ENCODE measurements at places on chromosomes 3 and 15. TPM values are rescaled to one million over a fixed set of nuclear protein-coding genes. Genes with fewer than 3 reads are reported as not detected.
A peak's percentile ranks its signal among the peaks of the same experiment; 100 is the strongest.

GRCh38 chr3:30181581-30181980 lies 424.8 kb upstream of the TGFBR2 start:
- no peaks in the 10 kb centered on the region for H3K4me1 ChIP-seq
- DNase-seq: no peak
- no peak overlapping the region for H3K4me3 ChIP-seq
- H3K36me3 ChIP-seq: no peaks in the 10 kb centered on the region
- peaks cover 2% of the 10 kb centered on the region for H3K27me3 ChIP-seq

- no peak for DNase-seq
- H3K27me3 ChIP-seq: no peaks in the 10 kb centered on the region
- H3K36me3 ChIP-seq: no peaks in the 10 kb centered on the region
- H3K4me3 ChIP-seq: no peak overlapping the region
Measured at GRCh38 chr3:60551455-60552209, 699.6 kb downstream of the FHIT start.

DNA sequence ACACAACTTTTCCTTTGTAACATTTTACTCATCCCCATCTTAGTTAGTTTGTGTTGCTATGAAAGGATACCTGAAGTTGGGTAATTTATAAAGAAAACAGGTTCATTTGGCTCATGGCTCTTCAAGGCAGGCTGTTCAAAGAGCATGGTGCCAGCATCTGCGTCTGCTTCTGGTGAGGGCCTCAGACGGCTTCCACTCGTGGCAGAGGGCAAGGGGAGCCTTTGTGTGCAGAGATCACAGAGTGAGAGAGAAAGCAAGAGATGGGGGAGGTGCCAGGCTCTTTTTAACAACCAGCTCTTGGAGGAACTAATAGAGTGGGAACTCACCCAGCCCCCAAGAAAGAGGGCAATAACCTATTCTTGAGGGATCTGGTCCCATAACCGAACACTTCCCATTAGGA lies 23.1 kb downstream of the PLA2G4F start:
- no peak overlapping the region for H3K4me3 ChIP-seq
- H3K36me3 ChIP-seq: no peaks in the 10 kb centered on the region
- peaks cover 1% of the 10 kb centered on the region for H3K4me1 ChIP-seq
- no peak overlapping the region for H3K27ac ChIP-seq
- DNase-seq: no peak
- peaks cover 9% of the 10 kb centered on the region for H3K27me3 ChIP-seq

DNA sequence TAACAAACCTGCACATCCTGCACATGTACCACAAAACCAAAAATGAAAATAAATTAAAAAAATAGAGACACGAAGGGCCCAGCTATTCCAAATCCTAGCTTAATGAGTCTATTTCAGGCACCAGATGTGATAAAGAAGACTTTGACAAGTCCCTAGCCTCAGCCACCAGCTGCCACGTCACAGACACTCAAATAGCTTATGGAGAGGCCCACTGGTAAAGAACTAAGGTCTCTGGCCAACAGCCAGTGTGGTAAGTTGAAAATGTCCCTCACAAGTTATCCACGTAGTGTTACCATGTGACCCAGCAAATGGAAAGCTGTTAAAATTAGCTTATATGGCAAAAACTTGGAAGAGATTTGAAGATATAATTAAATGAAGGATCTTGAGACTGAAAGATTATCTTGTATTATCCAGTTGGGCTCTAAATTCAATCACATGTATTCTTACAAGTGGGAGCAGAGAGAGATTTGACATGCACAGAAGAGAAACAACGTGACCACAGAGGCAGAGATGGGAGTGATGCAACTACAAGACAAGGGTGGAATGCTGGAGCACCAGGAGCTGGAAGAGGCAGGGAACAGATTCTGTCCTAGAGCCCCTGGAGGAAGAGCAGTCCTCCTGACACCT lies 10.9 kb downstream of the ACSBG1 start:
- H3K27me3 ChIP-seq: peaks cover 3% of the 10 kb centered on the region
- H3K4me1 ChIP-seq: peaks cover 6% of the 10 kb centered on the region
- no peak overlapping the region for H3K27ac ChIP-seq
- no peaks in the 10 kb centered on the region for H3K36me3 ChIP-seq

GRCh38 chr3:15726043-15726442 lies 71.7 kb downstream of the ANKRD28 start:
- H3K27ac ChIP-seq: no peak overlapping the region
- H3K4me3 ChIP-seq: no peak overlapping the region
- H3K36me3 ChIP-seq: peaks cover 48% of the 10 kb centered on the region
- no peak for DNase-seq
- no peaks in the 10 kb centered on the region for H3K27me3 ChIP-seq

DNA sequence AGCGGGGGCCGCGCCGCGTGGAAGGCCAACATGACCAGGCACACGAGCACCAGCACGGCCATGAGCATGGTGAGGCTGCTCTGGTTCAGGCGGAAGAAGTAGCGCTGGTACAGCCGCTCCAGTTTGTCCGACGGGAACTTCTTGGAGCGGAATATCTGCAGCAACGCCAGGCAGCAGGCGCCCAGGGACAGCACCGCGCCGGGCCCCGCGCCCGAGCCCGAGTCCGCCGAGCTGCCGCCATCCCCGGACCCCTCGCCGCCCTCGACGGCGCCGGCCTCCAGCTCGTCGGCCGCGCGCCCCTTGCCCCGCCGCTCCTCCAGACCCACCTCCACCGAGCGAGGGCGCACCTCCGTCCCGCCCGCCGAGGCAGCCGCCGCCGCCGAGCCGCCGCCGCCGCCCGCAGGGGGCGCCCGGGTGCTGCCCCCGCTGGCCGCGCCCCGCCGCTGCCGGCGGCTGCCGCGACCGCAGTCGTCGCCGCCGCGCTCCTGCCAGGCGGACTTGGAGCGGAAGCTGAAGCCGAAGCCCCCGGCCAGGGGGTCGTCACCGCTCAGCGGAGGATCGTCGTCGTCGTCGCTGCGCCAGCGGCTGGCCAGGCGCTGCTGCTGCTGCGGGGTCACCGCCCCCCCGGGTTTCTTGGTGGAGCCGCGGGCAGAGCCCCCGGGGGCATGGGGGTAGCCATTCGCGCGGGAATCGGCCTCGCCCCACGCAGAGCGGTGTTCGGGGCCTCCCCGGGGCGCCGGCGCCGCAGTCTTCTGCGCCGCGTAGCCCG lies 957 bp downstream of the ADCY5 start:
- H3K27me3 ChIP-seq: peaks cover 60% of the 10 kb centered on the region
- H3K27ac ChIP-seq: no peak overlapping the region
- peaks cover 7% of the 10 kb centered on the region for H3K4me1 ChIP-seq
- H3K36me3 ChIP-seq: no peaks in the 10 kb centered on the region

DNA sequence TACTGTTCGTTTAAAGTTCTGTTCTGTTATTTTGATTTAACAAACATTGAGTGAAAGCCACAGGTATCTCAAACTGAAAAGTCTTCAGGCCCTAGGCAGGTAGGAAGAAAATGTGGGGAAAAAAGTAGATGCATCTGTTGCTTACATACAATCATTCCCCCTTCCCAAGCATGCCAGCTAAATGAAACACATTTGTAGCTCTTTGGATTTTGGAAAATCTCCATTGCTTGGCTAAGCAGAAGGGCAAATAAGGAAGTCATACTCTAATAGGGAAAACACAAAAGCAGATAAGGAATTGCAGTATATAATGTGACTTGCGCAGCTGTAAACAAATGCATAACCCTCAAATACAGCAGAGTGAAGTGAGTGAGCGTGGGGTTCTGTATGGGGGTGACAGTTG lies 375.9 kb downstream of the FGF12 start:
- no peaks in the 10 kb centered on the region for H3K27me3 ChIP-seq
- H3K27ac ChIP-seq: no peak overlapping the region
- H3K36me3 ChIP-seq: no peaks in the 10 kb centered on the region
- no peaks in the 10 kb centered on the region for H3K4me1 ChIP-seq
- DNase-seq: no peak

- no peak overlapping the region for H3K4me3 ChIP-seq
- DNase-seq: no peak
- no peaks in the 10 kb centered on the region for H3K36me3 ChIP-seq
- no peaks in the 10 kb centered on the region for H3K4me1 ChIP-seq
Measured at GRCh38 chr3:30078736-30079135, 527.7 kb upstream of the TGFBR2 start.

DNA sequence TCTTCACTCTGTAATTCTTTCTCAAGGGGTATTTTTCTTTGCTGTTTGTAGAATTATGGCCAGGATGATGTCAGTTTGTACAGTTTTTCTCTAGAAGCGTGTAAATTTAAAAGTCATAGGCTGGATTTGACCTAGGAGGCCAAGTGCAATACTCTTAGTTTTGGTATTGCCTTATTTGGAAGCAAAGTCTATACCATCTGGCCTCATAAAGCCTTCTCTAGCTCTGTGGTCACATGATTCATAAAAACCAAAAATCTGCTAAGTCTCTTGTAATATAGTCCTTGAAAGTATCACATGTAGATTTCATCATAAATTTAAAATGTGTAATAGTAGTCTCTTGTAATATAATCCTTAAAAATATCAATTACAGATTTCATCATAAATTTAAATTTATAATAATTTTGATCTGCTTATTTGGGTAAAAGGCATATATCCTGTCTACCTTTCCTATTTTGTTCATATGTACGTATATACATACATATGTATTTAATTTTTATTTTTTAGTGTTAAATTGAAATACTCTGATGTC lies 25.6 kb downstream of the TEX9 start:
- H3K36me3 ChIP-seq: no peaks in the 10 kb centered on the region
- H3K27me3 ChIP-seq: no peaks in the 10 kb centered on the region
- no peak overlapping the region for H3K4me3 ChIP-seq
- no peak overlapping the region for H3K27ac ChIP-seq
- DNase-seq: no peak
- H3K4me1 ChIP-seq: no peaks in the 10 kb centered on the region

DNA sequence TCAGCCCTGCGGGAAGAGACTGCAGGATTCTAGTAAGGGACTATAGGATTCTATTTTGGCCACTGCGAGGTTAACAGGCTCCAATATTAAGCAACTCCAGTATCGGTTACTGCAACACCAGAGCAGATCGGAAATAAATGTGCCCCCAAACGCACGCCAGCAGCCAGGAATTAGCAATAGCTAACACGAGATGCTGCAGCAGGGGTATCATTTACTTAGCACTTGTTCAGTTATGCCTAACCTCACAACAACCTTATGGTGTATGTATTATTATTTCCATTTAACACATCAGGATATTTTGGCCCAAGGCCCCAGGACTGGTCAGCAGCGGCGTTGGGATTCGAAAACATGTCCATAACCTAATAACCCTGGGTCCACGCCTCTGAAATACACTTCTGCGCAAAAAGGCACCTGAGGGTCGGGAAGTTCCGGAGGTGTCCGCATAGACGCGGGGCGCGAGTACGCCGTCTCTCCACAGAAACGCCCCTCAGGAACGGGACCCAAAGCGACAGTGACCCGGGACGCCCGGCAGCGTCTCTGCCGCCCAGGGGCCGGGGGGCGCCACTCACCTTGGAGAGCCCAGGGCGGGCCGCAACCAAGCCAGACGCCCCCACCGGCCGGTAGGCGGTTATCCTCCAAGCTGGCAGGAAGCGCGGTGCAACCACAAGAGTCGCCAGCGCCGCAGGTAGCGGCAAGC lies 681 bp downstream of the PIK3CB start:
- peaks cover 11% of the 10 kb centered on the region for H3K36me3 ChIP-seq
- H3K27ac ChIP-seq: peak overlapping the region; percentile 86
- peak; percentile 65 for DNase-seq
- H3K27me3 ChIP-seq: no peaks in the 10 kb centered on the region
- H3K4me3 ChIP-seq: peak overlapping the region; percentile 91
- H3K4me1 ChIP-seq: peaks cover 28% of the 10 kb centered on the region

GRCh38 chr15:101136381-101137268 lies 115.2 kb downstream of the CHSY1 start:
- H3K4me3 ChIP-seq: no peak overlapping the region
- no peaks in the 10 kb centered on the region for H3K27me3 ChIP-seq
- peaks cover 8% of the 10 kb centered on the region for H3K36me3 ChIP-seq
- H3K4me1 ChIP-seq: peaks cover 38% of the 10 kb centered on the region

GRCh38 chr3:186888569-186888968 lies 41.8 kb upstream of the ST6GAL1 start:
- H3K4me3 ChIP-seq: no peak overlapping the region
- peaks cover 6% of the 10 kb centered on the region for H3K27me3 ChIP-seq
- H3K36me3 ChIP-seq: no peaks in the 10 kb centered on the region
- DNase-seq: no peak
- peaks cover 4% of the 10 kb centered on the region for H3K4me1 ChIP-seq

DNA sequence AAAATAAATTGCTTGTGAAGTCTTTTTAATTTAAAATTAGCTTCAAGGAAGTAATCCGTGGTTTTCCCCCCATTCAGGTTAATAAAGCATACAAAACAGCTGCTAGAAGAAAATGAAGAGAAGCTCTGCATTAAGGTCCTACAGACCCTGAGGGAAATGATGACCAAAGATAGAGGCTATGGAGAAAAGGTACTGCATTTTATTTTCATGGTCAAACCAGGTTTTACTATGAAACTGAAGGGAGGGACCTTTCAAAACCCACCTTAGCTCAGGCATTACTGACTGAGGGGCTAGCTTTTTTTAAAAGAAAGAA lies 218.5 kb downstream of the ITPR1 start:
- H3K27ac ChIP-seq: no peak overlapping the region
- H3K36me3 ChIP-seq: peaks cover 36% of the 10 kb centered on the region
- H3K4me3 ChIP-seq: no peak overlapping the region
- DNase-seq: no peak
- peaks cover 20% of the 10 kb centered on the region for H3K4me1 ChIP-seq

DNA sequence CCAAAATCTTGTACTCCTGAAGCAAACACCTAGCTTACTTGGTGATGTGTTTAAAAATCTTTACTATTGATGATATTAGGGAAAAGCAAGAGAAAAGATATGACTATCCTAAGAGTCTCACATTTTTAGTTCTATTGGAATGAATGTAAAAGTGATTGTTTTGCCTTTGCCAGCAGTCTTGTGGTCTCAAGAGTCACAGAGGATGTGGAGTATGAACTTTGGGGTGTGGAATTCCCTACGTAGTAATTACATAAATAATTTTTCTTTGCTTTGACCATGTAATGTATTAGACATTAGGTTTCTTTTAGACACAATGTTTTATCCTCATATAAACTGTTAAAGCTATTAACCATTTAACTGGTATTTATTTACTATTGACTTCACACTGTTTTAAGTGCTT lies 387.6 kb downstream of the NAALADL2 start:
- H3K36me3 ChIP-seq: no peaks in the 10 kb centered on the region
- no peak overlapping the region for H3K27ac ChIP-seq
- no peaks in the 10 kb centered on the region for H3K27me3 ChIP-seq
- no peak for DNase-seq
- no peak overlapping the region for H3K4me3 ChIP-seq

- H3K4me3 ChIP-seq: no peak overlapping the region
- no peaks in the 10 kb centered on the region for H3K36me3 ChIP-seq
- H3K4me1 ChIP-seq: peaks cover 7% of the 10 kb centered on the region
- no peak overlapping the region for H3K27ac ChIP-seq
Measured at GRCh38 chr3:150793641-150794040, 30.7 kb upstream of the SIAH2 start.

GRCh38 chr15:59892985-59893384 lies 111.1 kb upstream of the FOXB1 start:
- no peaks in the 10 kb centered on the region for H3K36me3 ChIP-seq
- no peak overlapping the region for H3K27ac ChIP-seq
- H3K27me3 ChIP-seq: peaks cover 16% of the 10 kb centered on the region
- no peak for DNase-seq

- no peaks in the 10 kb centered on the region for H3K4me1 ChIP-seq
- no peak overlapping the region for H3K27ac ChIP-seq
- no peak overlapping the region for H3K4me3 ChIP-seq
- DNase-seq: no peak
Measured at GRCh38 chr3:79761441-79761840, 6.4 kb downstream of the ROBO1 start.

INKA1 gene
- 0.46 TPM for total RNA-seq

GOLGA8J gene
- total RNA-seq: not detected

DOCK3 gene
- total RNA-seq: 1.00 TPM

SNTN gene
- not detected for total RNA-seq

FSD2 gene
- not detected for total RNA-seq
